Fibroblast of mammary gland (primary cell): ENCODE measurements at places on chromosomes 7 and 10.
A peak's percentile ranks its signal among the peaks of the same experiment; 100 is the strongest.

DNA sequence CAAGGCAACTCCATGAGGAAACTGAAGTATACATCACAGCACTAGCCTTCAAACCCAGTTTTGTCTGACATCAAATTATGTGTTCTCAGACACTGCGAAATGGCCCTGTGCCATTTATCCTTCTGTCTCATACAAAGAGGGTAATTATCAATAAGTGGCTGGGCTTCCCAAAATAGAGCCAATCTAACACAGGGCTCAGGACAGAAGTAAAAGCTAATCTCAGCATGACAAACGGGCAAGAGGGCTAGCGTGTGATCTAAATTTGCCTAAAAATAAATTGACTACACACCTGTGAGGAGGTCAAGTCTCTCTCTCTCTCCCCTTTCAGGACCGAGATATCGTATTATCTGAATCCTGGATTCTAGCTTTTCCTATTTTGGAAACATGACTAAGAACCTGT lies 67.2 kb downstream of the DGKB start:
- no peak for DNase-seq

GRCh38 chr10:33631991-33632390 lies 297.5 kb upstream of the NRP1 start:
- DNase-seq = no peak

DNA sequence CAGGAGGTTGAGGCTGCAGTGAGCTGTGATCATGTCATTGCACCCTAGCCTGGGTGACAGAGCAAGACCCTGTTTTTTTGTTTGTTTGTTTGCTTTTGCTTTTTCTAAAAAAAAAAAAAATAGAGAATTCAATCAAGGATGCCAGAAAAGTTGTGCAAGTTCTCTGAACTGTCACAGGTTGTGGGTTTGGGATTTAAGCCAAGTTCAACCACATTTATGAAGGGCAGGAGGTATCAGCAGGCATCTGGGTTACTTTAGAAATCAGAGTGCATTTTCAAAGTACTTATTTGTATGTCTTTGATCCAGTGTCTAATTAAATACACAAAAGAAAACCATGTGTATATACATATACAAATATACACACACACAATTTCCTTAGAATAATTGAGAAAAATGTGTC lies 151.2 kb upstream of the MINDY3 start:
- no peak for DNase-seq

- no peak for DNase-seq
Measured at GRCh38 chr7:12386313-12386740, 17.3 kb downstream of the VWDE start.

GRCh38 chr7:5870311-5870710 lies 10.3 kb upstream of the OCM start:
- DNase-seq = no peak

DNA sequence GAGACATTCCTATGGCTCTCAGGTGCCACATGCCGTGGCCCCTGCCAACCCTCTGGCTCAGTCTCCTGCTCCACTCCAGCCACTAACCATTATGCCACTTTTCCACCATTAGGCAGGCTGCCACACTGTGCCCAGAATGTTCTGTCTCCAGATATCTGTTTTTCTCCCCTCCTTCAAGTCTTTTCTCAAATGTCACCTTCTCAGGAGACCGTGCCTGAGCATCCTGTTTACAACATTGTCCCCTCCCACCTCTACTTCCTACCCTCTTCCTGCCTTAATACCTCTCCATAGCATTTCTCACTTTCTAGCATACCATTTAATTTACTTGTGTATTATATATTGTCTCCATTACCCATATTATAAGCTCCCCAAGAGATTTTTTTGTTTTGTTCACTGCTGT lies 162.5 kb upstream of the LYZL2 start:
- DNase-seq = no peak

- no peak for DNase-seq
Measured at GRCh38 chr10:79453392-79453791, 8.0 kb upstream of the ZCCHC24 start.

DNA sequence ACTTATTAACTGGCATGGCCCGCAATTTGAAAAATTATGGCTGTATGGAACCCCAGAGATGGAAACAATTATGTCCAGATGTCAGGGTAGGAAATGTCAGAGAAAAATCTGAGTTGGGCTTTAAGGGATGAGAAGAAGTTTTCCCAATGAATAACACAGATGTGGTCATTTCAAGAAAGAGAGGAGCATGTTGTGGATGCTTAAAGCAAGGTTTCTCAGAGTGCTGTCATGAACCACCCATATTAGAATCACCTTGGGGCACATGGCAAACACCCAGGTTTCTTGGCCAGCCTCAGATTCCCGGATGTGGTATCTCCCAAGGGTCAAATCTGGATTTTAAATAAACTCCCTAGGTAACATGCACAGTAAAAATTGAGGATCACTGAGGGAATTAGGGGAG lies 43.6 kb downstream of the LAMB4 start:
- DNase-seq = peak; percentile 58

GRCh38 chr7:37287131-37287855 lies 161.4 kb downstream of the ELMO1 start:
- DNase-seq = no peak
